ENCODE measurements at places on chromosomes 12 and 14.

- DNase-seq: no peak
Observed at GRCh38 chr12:13440844-13441243, 244.3 kb downstream of the EMP1 start.

DNA sequence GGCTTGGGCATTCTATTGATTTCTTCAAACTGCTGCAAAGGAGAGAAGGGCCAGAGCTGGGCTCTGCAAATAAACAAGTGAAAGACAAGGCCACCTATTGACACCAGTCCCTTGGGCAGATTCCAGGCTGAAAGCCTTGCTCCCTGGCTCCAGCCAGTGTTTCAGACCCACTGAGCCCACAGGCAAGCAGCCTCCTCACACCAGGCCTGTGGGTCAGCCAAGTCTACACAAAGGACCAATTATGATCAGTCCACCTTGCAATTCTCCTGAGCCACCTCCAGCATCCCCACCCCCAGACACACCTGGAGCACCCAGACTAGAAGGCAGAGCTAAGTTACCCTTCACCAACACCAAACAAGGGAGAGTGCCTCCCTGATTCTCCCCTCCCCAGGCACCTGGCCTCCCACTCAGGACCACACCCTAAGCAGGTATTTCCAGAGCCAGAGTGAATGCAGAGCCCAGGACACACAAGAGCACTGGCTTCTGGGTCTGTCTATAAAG, 13.8 kb downstream of the ACTN1 start:
- DNase-seq: no peak

- no peak for DNase-seq
Observed at GRCh38 chr14:33686218-33686617, 264.7 kb downstream of the EGLN3 start.

DNA sequence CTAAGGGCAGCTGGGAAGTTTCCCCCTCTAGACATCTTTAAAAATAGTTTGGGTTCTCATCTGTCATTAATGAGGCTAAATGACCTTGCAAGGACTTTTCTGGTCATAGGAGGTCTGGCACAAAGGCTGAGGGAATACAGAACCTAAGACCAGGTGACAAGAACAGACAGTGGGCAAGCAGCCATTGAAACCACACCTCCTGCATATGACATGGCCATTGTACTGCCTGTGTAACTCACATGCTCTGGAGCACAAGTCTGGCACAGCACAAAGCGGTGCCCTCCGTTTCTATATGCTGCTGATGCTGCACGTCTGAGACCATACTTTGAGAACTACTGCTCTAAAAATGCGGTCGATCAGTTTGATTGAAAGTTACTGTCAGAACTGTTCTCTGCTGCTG, 143.3 kb downstream of the APAF1 start:
- no peak for DNase-seq

- no peak for DNase-seq
Observed at GRCh38 chr14:101249676-101250036, 311.6 kb upstream of the DIO3 start.

DNA sequence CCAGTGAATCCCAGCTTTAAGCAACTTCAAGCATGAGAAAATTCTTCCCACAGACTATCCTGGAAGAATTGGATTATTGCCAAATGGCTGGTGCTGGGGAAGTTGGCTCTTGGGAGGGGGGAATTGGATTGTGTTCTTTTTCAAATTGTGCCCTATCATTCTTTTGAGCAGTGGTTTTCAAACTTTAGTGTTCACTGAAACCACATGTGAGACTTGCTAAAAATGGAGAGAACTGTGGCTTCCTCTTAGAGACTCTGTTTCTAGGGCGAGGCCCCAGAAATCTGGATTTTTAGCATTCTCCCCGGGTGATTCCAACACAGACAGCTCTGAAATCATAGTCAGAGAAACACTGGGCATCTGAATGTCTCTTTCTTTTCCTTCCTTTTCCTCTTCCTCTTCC, 14.3 kb upstream of the OTUB2 start:
- DNase-seq: no peak
